ENCODE measurements at places on chromosomes 12 and 14.
A peak's percentile ranks its signal among the peaks of the same experiment; 100 is the strongest.

DNA sequence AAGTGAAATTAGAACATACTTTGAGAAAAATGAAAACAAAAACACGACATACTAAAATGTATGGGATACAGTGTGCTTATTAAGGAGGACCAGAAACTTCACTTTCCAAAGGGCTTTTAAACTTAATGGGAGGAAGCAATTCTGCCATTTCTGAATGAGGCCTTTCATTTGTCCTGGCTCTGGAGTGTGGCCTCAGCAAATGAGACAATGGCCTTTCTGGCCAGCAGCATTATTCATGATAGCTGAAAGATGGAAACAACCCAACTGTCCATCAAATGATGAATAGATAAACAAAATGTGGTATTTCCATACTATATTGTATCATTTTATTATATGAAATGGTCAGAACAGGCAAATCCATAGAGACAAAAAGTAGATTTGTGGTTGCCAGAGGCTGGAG is 338.6 kb downstream of the CEP128 start:
- DNase-seq: no peak

GRCh38 chr14:105492031-105492970 is 1.3 kb downstream of the TEDC1 start:
- no peak for DNase-seq

DNA sequence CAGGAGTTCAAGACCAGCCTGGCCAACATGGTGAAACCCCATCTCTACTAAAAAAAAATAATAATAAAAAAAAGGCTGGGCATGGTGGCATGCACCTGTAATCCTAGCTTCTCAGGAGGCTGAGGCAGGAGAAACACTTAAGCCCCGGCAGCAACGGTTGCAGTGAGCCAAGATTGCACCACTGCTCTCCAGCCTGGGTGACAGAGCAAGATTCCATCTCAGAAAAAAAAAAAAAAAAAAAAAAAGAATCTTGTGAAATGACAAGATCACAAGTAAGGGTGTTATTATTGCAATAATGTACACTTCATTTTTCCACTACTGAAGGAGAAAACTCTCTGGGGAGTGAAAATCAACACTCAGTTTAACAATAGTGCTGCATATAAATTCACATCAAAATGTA is 8.8 kb upstream of the PTGR2 start:
- DNase-seq: no peak

- DNase-seq: peak; percentile 95
Measured at GRCh38 chr14:60648934-60649874, at the start of gene SIX1. Gene SIX1 (minus strand): TSS chr14:60649477. CDS start chr14:60649189, 288 bp downstream.

- no peak for DNase-seq
Measured at GRCh38 chr14:72824051-72824450, 69.8 kb downstream of the DPF3 start.

GRCh38 chr14:94767321-94767878 is 2.5 kb downstream of the GSC start:
- no peak for DNase-seq

DNA sequence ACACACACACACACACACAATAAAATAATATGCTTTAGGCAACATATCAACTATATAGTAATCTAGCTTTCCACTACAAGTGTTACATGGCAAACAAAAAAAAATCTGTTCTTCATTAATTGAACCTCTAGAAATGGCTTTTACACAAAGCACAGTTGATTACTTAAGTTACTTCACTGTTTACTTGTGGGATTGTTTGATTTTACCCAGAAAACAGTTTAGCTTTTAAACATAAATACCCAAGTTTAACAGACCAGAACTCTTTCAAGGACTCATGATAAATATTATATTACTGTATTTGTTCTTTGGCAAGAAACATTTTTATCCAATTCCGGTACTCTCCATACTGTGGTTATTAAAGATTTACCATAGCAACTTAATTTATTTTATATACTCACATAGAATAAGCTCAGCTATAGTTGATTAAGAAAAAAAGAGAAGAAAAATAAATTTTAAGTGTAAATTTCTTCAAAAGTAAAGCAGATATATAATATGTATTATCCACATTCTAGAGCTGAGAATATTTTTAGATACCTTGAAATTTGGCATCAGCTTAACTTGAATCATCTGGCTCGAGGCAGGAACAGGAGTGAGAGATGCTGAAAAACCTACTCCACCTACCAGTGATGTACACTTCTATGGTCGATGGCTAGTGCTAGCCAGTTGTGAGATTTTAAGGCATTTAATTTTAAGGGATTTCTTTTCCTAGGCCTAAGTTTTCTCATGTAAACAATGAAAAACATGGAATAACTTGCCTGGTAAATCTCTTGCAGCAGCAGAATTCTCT is 126.0 kb downstream of the BTG1 start:
- DNase-seq: no peak

DNA sequence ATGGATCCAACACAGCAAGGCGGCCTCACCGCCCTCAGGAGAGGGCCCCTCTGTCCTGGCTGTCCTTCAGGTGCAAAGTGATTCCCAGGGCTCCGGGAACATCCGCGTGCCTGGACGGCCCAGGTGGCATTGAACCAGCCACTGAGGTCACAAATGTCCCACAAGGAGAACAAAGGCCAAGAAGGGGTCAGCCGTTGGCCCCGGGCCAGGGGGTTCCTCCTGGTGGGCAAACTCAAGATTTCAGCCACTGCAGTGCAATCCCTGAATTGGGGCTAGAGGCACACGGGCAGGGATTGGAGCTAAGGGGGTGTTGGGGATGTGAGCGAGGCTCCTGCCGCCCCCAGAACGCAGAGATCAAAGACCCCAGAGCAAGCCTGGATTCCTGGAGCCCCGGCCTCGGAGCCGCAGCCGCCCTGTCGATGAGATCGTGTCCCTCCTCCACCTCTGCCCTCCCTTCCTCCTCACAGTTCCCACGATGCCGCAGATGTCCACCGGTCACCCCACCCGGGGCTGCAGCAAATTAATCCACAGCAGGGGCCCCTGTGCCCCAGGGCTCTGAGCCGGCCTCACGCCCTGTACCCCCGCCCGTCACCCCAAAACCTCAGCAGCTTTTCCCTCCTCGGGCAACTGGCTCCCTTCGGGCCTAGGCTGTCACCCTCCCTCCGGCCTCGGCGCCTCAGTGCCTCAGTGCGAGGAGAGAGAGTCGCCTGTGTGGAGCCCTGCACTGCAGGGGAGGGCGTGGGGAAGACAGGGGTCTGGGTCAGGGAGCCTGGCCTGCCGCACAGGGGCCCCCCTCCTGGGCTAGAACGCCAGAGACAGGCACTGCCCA is 56.7 kb upstream of the GALNT9 start:
- no peak for DNase-seq

GRCh38 chr12:99392091-99392850 is 255.3 kb upstream of the GARIN6 start:
- DNase-seq: no peak

DNA sequence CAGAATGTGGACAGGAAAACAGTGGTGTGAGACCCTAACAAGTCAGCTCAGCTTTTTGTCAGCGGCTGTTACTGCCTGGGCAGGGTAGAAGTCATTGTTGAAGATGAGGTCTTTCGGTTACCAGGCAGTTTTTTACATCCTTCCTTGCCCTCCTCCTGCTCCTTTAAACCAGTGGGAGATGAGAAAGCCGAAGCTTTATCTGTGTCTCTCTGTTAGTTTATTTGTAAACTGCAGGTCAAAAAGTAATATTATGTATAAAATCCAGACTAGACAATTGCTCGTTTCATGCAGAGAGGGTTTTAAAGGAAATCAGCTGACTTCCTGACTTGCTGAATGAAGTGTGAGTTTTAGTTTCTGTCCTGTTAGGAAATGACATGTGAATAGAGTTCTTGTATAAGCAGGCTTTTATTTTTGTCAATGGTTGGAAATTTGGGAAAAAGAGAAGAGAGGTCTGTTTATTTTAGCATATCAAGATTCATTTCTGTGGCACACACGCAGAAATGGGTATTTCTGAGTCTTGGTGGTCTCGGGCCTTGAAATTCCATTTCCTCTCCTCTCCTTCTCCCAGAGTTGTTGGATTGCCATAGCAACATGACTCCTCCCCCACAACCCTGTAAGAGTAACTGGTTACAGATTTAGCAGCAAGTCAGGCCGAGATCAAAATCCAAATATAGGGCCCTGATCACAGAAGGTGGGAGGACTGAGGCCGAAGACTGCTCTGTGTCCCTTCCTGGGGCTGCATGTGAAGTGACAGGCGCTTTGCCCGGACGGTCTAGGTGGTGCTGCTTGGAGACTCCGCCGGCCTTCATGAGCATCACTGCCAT is 60.8 kb downstream of the SAMD4A start:
- DNase-seq: peak; percentile 69

DNA sequence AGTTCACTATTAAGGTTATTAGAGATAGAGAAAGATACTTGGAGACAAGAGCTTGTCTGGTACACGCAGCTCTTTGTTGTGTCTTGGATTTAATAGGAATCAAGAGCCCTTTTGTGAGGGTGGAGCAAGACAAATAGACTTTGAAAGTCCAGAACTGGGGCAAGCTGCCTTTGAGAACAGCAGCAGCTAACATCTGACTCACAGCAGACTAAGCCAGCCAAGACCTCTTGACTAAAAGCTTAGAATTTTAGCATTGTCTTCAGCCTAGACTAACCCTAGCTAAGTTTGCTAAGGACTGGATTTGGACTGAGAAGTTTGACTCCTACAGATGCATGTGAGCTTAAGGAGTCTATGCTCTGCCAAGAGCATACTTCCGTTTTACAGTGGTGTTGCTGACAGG is 201.9 kb upstream of the RBM19 start:
- DNase-seq: peak; percentile 48

GRCh38 chr14:94174604-94175010 is 485 bp downstream of the PPP4R4 start:
- DNase-seq: no peak

DNA sequence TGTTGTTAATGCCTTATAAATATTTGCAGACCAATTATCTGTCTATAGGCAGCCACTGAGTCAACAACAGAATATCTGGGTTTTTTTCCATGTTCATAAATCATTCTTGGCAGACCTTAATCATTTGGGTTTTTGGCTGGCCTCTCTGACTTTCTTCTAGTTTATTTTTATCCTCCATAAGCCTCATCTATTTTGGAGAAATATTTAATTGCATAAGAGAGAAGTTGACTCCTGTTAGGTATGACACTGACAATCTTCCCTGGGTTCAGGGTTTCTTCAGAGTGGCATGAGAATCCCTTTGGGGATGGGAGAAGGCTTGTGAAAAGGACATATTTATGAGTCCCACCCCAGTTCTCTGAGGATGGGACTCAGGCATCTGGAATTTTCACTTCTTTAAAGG is 299.8 kb downstream of the NRXN3 start:
- DNase-seq: no peak

- no peak for DNase-seq
Measured at GRCh38 chr12:72057330-72057914, 118.8 kb downstream of the TPH2 start.

GRCh38 chr12:54028314-54029201 is at the start of gene HOXC6:
Gene HOXC6 (plus strand): TSS chr12:54028440. CDS start chr12:54028522, 82 bp downstream.
- no peak for DNase-seq

- peak; percentile 29 for DNase-seq
Measured at GRCh38 chr12:4269279-4269991, 4.1 kb upstream of the CCND2 start.

DNA sequence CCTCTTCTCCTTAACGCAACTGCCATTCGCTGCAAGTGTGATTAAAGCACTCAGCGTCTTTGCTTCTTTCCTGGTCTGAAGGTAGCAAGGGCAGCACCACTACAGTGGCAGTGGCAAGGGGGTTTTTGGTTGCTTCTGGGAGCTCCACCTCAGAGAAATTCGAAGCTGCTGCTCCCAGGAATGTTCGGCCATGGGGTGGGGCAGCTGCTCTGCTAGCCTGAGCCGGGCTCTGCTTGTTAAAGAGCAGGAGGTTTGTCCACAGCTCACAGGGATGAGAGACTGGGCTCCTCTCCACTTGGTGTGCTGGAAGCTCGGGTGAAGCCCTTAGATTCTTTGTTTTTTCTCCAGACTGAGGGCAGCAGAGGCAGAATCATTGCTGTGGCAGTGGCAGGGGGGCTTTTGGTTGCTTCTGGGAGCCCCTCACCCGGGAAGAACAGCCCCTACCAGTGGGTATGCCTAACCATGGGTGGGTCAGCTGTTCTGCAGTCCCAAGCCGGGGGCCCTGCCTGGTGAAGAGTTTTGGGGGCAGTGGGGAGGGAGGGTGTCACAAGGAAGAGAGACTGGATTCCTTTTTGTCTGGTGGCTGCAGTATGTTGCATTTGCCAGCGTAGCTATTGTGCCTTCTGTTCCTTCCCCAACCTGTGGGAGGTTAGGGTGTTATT is 340.2 kb downstream of the AEBP2 start:
- DNase-seq: no peak

DNA sequence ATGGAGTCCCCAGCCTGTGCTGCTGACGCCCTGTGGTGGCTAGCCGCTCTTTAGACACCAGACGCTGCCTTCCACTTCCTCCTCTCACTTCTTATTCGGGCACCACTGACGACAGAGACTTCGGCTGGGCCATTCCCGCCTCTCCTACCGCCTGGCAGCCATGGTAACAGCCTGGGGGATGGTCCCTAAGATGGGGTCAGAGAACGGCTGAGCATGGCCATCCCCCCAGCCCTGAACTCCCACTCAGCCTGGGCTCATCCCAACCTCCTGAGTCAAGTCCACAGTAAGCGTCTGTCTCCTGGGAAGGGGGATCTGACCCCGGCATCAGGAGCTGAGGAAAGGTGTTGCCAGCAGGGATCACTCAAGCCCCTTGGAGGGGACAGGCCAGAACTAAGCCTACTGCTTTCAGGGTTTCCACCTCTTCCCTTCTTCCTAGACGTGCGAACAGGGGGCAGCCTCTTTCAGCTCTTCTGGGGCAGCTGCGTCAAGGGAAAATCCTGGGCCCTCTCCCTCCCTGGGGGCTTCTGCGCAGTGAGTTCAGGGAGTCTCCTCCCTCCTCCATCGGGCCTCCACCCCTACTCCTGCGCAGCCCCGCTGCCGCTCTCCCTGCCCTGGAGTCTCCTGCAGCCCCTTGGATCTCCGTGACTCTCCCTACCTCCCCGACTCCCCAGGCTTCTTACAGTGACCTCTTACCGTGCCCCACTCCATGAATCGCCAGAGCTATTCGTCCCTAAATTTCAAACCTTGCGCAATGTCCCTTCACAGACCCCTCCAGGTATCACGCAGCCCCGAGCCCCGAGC is 643 bp upstream of the TAMALIN start:
- no peak for DNase-seq

DNA sequence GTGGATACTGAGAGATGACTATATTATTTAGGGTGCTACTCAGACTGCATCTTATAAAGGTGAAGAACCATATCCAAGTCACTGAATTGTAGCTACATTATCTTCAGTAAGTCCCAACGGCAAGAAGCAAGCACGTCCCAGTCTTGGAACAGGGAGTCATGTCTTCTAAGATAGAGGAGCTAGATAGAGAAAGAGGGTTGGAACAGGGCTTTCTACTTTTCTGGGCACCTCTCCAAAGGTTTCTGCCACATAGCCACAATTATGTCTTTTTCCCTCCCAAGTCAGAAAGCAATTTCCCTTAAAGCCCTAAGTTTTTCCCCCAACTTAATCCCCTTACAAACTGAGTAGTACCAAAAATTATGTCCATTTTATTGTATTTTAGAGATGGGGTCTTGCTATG is 22.4 kb downstream of the MAPK1IP1L start:
- peak; percentile 81 for DNase-seq

- peak; percentile 28 for DNase-seq
Measured at GRCh38 chr12:11927286-11927935, 143.3 kb upstream of the BCL2L14 start.
